Right renal cortex interstitium (tissue), 3 donors: ENCODE measurements at places on chromosomes 5 and 9. TPM values are rescaled to one million over a fixed set of nuclear protein-coding genes. Genes with fewer than 3 reads are reported as not detected.

SUSD3 gene
- 6.1 TPM for polyA plus RNA-seq

BSPRY gene
- polyA plus RNA-seq, result 9.6 TPM

SPAG8 gene
- polyA plus RNA-seq, result 4.2 TPM

PWWP2A gene
- 30.4 TPM for polyA plus RNA-seq

KCTD16 gene
- polyA plus RNA-seq, result 2.2 TPM

SHOC1 gene
- 0.85 TPM for polyA plus RNA-seq

SH2D3C gene
- 12.1 TPM for polyA plus RNA-seq

SMIM32 gene
- 11.6 TPM for polyA plus RNA-seq

GRCh38 chr9:94909250-94909894, 182.9 kb downstream of the AOPEP start:
- DNase-seq, result no peak

DNA sequence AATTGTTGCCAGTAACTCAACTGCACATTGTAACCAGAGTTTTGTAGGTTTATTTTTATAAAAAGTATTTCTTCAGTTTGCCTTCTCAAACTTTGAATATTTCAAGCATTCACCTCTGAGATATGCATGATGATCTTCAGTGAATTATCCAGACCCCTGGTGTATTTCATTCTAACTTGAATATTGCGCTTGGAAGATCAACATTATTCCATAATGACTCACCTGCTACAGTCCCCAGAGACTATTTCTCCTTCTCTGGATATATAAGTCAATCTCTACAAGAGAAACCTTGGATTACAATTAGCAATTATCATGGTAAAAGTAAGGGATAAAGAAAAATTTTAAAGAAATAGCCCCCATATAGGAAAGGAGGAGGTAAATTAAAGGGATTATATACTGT, 1041.0 kb downstream of the TLE1 start:
- DNase-seq, result no peak

DNA sequence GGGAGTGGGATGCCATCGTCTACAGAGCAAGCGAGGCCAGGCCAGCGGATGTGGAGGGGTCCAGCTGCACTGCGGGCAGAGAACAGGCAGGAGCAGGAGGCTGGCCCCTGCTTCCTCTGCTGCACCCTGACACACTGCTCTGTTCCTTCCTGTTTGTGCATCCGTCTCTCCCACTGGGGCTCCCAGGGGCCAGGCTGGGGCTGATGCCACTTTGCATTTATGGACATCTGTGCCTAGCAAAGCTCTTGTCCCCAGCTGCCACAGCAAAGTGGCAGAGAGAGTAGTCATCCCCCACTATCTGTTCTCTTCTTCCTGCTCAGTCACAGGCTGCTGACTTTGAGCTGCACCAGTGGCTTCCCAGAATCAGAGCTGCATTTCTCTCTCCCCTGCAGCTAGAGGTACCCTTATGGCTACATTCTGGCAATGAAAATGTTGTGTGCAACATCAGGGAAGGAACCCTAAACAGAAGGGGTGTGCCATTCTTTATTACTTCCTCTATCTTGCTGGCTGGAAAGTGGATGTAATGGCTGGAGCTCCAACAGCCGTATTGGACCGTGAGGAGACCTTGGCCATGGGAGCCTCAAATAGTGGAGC, 4.2 kb upstream of the NINJ1 start:
- DNase-seq, result no peak

GRCh38 chr9:124279531-124280175, 21.9 kb downstream of the NEK6 start:
- no peak for DNase-seq

DNA sequence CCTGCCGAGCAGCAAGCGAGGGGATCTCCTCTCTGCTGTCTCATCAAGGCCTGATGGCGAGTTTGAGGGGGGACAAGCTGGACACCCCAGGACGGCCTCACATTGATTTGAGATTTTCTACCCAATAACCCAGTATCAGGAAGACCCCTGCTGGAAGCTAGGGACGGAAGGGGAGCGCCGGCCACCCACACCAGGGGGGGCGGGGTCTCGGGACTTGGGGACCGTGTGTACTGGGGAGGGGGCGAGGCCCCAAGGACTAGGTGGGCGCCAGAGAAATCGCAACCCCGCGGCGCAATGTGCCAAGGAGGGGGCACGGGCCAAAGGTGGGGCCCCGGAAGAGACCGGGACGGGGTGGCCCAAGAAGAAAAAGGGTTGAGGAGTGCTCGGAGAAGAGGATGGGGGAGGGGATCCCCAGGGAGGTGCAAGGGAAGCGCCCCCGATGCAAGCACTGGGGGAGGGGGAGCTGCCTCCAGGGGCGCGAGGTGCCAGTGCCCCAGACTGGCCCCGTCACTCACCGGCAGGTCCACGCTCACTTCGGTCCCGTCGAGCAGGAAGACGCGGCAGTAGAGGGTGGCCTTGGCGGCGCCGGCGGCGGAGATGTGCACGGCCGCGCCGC, 1.1 kb downstream of the EPB41L4B start:
- DNase-seq, result no peak

- DNase-seq, result no peak
Observed at GRCh38 chr9:127176631-127177030, 54.2 kb upstream of the ANGPTL2 start.

DNA sequence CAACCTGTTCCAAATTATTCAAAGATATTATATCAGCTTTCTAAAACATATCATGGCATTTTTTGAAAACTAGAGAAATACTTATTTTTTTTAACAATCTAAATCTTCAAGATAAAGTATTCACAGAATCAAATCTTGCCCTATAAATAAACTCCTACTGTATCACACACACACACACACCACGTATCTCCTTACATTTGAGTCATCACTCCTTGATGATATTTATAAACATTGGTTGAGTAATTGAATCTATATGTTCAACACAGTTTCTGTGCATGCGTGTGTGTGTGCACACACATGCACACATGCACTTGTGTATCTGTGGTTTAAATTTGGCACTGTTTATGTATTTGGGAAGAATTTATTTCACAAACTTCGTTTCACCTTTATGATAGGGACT, 1716.4 kb downstream of the EFNA5 start:
- DNase-seq, result no peak

- no peak for DNase-seq
Observed at GRCh38 chr9:111839387-111839786, 44.6 kb upstream of the SHOC1 start.

- DNase-seq, result no peak
Observed at GRCh38 chr5:68086857-68087256, 128.7 kb upstream of the PIK3R1 start.

DNA sequence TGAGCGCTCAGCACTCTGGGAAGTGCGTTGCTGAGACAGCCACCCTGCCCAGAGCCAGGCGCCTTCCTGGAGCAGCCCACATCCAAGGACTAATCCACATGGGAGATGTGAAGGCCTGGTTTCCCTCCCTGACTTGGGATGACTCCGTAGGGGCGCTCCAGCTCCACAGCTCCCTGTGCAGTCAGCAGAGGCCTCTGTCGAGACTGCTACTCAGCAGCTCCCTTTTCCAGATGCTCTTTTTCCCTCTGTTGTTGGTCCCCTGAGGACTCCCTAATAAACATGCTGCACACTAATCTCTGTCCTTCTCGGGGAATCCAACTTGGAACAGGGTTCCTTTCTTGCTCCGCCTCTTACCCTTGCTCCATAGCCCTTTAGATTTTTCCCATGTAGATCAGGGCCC, 237.3 kb downstream of the ZSWIM6 start:
- DNase-seq, result no peak

DNA sequence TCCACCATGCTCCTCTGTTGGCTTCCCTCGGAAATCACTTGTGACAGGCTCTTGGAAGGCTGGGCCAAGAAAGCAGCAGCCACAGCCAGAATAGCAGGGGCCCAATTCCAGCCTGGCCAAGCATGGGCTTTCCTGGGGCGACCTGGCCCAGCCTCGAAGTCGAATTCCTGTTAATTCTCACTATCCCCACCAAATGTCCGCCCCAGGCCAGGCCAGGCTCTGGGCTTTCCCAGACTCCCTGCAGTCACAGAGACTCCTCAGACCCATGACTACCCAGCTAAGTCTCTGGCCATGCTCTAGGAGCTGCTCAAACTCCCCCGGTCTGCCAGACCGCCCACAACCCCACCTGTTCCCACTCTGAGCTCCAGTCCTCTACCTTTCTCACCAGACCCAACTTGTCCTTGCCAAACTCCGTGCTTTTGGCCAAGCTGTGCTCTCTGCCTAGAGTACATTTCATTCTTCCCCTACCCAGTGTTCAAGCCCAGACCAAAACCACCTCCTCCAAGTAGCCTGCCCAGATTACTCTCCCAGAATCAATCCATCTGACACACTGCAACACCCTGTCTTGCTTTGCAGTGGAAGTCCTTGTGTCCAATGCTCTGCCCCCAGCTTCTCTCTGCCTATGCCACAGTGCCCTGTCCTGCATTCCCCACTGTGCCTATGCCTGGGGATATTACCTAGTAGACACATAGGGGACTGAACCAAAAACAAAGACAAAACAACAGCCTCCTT, 26.2 kb downstream of the SHB start:
- no peak for DNase-seq

- no peak for DNase-seq
Observed at GRCh38 chr9:1373445-1373844, 323.3 kb downstream of the DMRT2 start.

- DNase-seq, result no peak
Observed at GRCh38 chr9:4475301-4475700, 15.0 kb upstream of the SLC1A1 start.

DNA sequence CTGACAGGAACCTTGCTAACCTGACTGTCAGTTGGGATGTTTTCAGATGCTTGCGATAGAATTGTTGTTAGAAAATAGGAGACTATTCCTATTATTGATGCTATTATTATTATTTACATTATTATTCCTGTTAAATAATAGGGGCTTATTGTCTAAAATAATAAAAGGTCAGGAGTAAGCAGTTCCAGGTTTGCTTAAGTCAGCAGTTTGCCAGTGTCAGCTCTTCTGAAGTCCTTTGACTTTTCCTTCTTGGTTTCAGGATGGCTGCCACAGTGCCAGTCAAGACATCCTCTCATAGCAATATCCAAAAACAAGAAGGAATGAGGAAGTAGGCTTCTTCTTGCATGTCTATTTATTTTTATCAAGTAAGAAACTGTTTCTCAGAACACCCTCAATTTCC, 141.7 kb upstream of the MARCHF11 start:
- DNase-seq, result no peak
